CMK (cell line): ENCODE measurements at places on chromosomes 1 and 21.

- no peak for DNase-seq
These were observed 56.3 kb upstream of the HTR1D start for GRCh38 chr1:23273450-23274133.

GRCh38 chr1:182207300-182207699, 145.8 kb upstream of the ZNF648 start:
- DNase-seq, result no peak

- no peak for DNase-seq
These were observed 1.5 kb downstream of the PLK3 start for GRCh38 chr1:44801491-44802305.

DNA sequence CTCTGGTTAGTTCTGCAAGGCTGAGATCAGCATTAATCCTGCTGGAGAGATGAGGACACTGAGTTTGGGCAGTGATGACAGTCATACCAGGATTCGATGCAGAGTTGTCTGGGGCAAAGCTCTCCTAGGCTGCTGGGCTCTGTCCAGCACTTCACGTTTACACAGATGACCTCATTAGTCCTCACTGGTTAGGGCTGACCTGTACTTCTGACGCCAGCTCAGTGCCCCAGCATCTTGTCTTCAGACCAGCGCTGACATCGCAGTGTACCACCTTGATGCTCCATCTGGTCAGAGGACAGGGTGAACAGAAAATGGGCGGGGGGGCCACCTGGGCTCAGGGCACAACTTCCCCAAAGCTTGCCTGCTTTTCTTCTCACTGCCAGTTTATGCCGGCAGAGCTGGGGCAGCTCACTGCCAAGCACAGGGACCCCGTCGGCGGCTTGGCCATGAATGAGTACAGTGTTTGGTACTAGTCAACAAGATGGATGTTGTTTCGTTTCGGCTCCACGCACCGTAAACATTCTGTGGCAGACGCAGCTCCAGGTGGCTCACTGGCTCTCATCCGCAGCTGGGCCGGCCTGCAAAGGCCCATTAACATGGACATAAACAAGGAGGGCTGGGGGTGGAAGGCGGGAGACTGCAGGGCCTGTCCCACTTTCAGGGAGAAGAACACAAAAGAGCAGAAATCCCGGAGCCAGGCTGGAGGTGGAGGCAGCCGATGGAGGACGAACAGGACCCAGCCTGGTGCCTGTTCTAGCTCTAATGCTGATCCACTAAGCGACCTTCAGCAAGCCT, 118.7 kb downstream of the GLIS1 start:
- DNase-seq, result no peak

GRCh38 chr1:69913977-69914376, 291.4 kb downstream of the LRRC40 start:
- no peak for DNase-seq

DNA sequence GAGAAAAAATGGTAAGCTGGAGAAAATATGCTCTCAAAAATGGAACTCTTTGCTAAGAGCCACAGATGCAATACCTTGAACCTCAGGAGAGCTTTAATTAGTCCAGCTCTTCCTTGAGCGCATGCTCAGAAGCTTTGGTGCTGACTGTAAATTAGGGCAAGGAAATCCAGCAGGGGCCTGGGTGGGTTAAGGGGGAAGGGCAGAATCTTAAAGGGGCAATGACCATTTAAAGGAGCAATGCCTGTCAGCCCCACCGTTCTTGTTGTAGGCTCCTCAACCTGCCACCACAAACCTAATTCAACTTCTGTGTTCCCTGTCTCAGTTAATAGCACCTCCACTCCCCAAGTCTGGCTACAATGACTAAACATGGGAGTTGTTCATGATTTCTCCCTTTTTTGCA, 6.8 kb upstream of the SLC22A15 start:
- no peak for DNase-seq
